ENCODE measurements at places on chromosomes 5 and 9.

- DNase-seq: no peak
These were observed 32.8 kb upstream of the NSMF start for GRCh38 chr9:137491735-137492432.

GRCh38 chr9:124239249-124240073, 18.3 kb upstream of the NEK6 start:
- DNase-seq: no peak

DNA sequence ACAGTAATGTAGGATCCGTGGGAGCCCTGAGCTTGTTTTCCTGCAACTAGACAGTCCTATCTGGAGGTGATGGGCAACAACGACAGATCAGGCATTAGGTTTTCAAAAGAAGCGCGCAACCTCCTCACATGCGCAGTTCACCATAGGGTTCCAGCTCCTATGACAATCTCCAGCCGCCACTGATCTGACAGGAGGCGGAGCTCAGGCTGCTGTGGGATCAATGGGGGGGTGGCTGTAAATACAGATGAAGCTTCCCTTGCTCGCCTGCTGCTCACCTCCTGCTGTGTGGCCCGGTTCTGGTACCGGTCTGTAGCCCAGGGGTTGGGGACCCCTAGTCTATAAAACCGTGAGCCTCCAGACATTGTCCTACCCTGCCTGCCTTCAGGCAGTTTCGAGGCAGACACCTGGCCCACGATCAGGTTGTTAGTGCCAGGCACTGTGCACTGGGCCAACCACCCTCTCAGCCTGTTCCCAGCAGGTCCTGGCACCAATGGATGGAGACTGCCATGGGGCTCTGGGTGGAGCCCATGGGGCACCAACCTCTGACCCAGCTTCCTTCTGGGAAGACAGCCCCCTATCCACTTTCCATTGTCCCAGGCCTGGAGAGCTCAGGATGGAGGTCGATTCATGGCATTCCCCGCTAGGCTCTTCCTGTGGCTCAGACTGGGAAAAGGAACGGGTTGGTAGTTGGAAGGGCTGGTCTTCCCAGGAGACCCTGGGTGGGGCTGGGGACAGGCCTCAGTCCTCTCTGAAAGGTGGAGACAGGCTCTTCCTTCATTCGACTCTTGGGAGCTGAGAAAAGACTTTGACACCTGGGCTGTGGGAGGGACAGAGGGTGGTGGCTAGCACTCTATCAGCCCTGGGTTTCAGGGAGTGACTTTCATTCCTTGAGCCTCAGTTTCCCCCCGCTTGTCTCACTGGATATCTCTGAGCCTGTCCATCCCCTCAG, 1.7 kb downstream of the ENDOG start:
- no peak for DNase-seq

GRCh38 chr5:79527431-79527830, 13.5 kb upstream of the HOMER1 start:
- no peak for DNase-seq

All from NCI-H1436 treated with DMSO at 0.1 percent for 48 hours (cell line).